ENCODE measurements at places on chromosomes 4 and X. TPM values are rescaled to one million over a fixed set of nuclear protein-coding genes. Genes with fewer than 3 reads are reported as not detected.

Gene CRLF2
- not detected for total RNA-seq

Gene ADGRG2
- total RNA-seq = 0.69 TPM

Gene ADAM29
- total RNA-seq = 1.4 TPM

Gene FRG2
- total RNA-seq = not detected

Gene TRIML2
- not detected for total RNA-seq

Gene SYNPO2
- 8.1 TPM for total RNA-seq

Gene NUP62CL
- 4.4 TPM for total RNA-seq

Gene LNX1
- 32.3 TPM for total RNA-seq

Gene MAOB
- total RNA-seq = 12.9 TPM

Gene HTN3
- not detected for total RNA-seq

Gene ARHGAP36
- total RNA-seq = 8.5 TPM

Gene CDKL2
- total RNA-seq = 80.3 TPM

Gene CXXC4
- 68.0 TPM for total RNA-seq

Gene JAKMIP1
- total RNA-seq = 26.8 TPM

Gene BOD1L1
- total RNA-seq = 58.8 TPM

Gene AMOT
- total RNA-seq = 19.1 TPM

Gene CNKSR2
- 54.7 TPM for total RNA-seq
